Vagina (tissue), 2 donors: ENCODE measurements at places on chromosomes 16 and 17.

- DNase-seq: no peak
These were observed 157.7 kb upstream of the RPL38 start for GRCh38 chr17:74045608-74046280.

- DNase-seq: no peak
These were observed 858.2 kb upstream of the SOX9 start for GRCh38 chr17:71262586-71262985.

DNA sequence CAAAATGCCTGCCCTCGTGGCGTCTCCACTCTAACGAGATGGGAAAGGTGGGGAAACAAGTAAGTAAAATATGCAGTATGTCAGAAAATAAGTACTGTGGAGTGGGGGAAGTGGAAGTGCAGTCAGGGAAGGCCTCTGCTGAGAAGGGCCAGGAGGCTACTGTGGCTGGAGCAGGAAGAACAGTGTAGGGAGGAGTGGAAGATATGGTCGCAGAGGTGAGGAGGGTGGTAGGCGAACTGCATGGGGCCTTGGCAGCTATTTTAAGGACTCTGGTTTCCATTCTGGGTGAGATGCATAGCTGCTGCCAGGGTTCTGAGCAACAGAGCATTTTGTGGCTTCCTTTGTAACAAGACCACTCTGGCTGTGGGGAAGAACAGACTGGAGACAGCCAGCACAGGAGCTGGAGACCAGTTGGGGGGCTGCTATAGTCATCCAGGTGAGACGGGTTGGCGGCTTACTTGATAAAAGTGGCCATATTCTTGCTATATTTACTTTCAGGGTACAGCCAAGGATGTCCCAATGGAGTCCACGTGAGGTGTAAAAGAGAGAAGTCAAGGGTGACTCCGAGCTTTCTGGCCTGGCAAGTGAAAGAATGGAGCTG, 42.6 kb downstream of the CYTH1 start:
- DNase-seq: no peak

DNA sequence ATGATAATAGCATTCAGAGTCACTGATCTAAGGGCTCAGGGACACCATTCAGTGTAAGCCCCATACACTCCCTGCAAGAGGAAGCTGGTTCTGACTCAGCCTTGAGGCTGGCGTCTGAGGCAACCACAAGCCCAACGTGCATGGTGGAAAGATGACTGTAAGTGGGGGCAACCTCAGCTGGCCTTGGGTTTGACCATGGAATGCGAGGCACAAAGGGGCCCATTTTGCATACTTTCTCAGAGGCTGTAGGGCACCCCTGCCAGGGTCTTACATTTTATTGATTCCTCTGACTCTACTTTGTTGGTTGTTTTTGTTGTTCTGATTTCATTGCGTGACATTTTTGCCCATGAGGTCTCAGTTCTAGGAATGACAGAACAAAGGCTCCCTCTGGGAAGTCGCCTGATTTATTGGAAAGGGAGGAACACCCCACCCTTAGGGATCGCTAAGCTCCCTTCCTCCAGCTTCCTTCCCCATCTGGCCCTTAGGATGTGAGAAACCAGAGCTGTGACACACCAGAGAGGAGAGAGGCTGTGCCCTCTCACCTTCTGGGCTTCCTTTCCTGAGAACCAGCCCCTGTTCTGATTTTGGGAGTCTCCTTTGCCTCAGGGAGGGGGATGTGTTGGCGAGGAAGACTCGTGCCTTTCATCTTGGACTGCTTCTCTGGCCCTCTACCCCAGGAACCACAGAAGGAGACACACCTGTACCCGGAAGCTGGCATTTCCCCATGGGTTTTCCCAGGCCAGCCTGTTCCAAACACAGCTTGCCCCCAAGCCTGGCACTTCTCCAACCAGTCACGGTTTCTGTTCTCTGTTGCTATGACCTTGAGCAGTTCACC, 5.6 kb upstream of the CIITA start:
- no peak for DNase-seq

- DNase-seq: no peak
These were observed 14.0 kb upstream of the TMEM94 start for GRCh38 chr17:75442168-75443103.

DNA sequence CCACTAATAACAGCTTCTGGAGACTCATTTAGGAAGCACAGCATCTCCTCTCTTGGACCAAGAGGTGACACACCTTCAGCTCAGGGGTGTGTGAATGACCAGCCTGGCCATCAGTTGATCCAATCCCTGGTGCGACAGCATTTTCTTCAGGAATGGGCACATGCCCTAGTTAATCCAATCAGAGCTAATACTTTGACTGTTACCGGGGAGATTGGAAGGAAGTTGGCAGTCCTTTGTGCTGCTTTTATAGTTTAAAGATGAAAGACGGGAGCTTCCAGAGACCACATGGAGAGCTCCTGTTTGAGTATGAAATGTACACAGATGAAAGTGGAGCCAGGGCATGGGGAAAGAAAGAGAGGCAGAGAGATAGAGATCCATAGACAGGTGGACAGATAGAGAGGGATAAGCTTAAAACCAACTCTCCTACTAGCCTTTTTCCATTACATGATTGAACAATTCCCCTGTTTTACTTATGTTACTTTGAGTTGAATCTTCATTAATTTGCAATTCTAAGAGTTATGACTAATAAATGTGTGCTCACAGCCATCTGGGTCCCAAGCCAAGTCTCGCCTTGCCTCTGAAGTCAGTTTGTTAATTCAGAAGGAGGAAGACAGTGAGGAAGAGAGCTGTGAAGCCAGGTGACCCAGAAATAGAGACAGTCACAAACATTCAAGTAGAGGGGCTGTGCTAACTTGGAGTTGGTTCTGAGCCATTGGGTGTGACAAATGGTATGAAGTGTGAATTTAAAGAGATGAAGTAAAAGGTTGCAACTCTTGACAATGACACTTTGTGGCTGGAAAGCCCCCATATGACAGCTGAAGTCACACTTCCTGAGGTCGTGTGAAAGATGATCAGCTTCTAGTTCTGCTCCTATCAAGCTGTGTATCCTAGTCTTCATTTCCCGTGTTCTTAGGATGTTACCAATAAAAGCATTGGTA, 120.0 kb upstream of the GOT2 start:
- DNase-seq: no peak

GRCh38 chr16:23532448-23532847, 22.2 kb upstream of the GGA2 start:
- DNase-seq: no peak

GRCh38 chr17:1545618-1546017, 17.0 kb downstream of the PITPNA start:
- DNase-seq: no peak

GRCh38 chr16:20859229-20859628, 40.9 kb downstream of the DCUN1D3 start:
- no peak for DNase-seq

DNA sequence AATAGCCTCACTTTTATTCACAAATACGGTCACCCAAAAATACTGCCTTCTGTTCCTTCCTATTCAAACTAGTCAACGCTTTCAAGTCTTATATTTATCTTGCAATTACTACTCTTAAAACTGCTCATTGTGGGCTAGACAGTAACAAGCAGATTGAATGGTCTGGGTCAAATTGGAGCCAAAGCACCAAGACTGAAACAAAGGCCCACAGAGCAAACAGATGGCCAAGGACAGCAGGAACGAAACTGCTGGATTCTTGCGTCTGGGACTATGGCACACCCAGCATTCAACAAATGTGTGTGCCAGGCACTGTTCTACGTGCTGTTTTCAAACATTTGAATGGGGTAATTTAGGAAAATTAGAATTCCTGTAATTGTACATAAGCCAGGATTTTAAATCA, 250.1 kb upstream of the PSMD7 start:
- no peak for DNase-seq

GRCh38 chr17:31597646-31598398, 206.3 kb downstream of the RAB11FIP4 start:
- no peak for DNase-seq

DNA sequence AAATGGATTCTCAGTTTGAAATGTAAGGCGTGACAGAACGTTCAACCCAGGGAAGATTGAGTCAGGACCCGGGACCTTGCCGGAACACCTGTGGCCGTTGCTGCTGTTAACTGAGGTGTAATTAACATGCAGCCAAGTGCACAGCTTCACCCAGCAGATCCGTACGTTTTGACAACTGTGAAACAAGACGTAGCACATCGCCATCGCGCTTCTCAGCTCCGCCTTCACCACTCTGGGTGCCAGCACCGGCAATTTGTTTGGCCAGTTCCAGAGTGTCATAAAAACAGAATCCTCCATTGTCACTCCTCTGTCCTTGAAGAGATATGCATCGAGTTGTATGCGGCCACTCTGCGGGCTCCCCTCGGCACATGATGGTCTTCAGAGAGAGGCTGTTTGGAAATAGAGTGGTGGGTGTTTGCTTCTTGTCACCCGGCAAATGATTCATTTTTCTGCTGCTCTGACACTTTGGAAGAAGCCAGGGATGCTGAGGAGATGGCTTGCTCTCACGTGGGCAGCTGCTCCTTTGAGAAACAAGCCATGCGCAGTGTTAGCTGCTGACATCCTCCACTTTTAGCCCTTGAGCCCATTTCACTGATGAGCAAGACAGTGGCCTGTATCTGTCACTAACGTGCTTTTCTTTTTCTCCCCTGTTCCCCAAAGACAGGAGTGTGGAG, 22.6 kb downstream of the NAA60 start:
- DNase-seq: no peak

DNA sequence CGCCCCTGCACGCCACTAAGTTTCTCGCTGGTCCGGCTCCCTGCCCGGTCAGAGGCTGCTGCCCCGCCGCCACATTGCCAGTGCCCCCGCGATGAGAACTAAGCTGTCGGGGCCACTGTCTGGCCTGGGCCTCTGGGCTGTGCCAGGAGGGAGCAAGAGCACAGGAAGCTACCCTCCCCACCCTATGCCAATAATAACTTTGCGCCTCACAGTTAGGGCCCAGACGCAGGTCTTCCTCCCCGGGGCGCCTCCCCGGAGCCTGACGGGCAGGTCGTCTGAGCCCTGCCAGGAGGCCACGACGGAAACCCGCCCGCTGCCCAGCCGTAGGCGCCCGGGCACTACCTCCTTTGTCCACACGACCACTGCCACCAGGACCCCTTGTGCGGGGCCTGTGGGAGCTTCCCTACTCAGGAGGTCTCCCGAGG, 1.5 kb downstream of the ZFPM1 start:
- DNase-seq: no peak

DNA sequence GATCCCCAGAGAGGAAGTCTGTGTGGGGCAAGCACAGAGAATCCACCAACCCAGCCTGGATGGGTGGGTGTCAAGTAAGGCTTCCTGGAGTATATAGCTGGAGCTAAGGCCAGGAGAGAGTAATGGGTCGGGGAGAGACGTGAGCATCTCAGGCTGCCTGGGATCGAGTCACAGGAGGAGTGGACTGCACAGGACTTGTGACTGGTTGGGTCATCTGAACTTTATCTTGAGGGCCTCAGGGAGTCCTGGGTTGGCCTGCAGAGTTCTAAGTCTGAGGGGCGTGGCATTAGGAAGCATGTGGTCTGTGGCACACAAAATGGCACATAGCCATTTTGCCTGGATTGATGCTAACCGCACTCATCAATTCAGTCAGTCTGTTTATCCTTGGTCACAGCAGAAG, 1.5 kb downstream of the PLA2G15 start:
- no peak for DNase-seq

DNA sequence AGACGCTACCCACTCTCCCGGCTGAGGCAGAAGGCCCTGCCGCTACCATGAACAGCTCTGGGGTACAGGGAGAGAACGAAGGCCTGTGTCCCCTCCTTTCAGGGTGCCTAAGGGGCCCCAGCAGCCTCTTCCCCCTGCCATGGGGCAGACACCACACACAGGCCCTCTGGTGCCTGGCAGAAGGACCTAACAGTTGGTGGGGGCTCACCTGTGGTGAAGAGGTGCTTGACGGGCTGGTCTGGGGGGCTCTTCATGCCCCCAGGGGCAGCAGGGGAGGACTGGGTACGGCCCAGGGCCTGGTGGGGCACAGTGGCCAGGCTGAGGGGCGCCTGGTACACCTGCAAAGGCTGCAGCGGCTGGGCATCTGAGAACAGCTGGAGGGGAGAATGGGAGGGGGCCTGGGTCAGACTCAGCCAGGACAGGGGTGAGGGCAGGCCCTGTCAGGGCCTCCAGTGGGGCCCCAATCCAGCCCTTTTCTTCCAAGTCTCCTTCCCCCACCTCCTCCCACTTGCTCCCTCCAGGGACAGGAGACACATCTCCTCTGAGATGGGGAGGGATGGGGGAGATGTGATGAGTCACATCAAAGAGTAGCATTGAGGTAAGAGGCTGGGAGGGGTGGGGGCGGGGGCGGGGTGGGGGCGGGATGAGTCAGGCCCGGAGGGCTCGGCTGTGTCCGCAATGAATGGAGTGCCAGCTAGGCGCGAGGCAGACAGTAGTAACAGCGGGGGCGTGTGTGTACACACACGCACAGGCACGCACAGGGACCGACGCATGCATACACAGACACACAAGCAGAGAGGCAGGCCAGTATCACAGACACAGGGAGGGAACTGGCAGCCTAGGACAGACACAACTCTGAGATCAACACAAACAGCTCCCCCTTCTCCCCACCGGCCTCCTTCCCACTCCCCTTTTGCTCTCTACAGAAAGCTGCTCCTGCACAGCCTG, 16.1 kb downstream of the G6PC3 start:
- no peak for DNase-seq

DNA sequence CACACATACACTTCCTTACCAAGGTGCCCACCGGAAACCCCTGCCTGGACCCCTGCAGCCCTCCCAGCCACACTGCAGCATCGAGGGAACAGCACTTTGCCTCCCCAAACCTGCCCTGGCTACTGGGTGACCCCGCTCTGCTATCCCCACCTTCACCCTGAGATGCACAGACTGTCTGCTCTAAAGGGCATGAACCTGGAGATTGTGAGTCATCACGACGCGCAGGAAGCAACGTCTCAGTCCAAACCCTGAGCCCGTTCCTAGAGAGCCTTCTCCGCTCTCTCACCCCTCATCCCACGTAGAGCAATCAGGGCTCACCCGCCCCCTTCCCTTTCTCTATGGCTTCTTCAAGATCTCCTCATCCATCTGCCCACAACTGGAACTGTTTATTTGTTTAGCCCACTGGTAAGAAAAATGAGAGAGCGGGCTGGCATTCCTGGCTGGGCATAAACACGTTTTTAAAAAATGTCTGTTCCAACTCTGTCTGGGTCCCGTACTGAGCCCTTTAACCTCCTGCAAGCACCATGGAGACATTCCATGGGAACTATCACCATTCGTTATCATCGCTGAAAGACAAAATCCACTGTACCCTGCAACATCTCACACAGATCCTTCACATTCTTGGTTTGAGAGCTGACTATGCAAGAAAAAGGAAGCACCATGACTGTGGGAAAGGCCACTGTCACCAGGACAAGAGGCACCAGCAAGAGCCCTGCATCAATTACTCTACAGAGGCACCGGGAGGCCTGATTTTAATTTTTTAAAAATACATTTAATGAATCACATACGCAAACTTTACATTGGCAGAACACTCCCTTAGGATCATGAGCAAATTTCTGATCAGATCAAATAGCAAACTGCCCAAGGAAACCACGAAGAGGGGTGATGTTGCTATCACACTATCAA, 28.2 kb downstream of the ZFHX3 start:
- DNase-seq: no peak
